ENCODE measurements at places on chromosomes 6 and 20.

- no peak for DNase-seq
These were observed 562 bp downstream of the MOCS1 start for GRCh38 chr6:39933669-39934130.

GRCh38 chr6:73704260-73704659 is 8.3 kb downstream of the CD109 start:
- DNase-seq: peak; percentile 69

DNA sequence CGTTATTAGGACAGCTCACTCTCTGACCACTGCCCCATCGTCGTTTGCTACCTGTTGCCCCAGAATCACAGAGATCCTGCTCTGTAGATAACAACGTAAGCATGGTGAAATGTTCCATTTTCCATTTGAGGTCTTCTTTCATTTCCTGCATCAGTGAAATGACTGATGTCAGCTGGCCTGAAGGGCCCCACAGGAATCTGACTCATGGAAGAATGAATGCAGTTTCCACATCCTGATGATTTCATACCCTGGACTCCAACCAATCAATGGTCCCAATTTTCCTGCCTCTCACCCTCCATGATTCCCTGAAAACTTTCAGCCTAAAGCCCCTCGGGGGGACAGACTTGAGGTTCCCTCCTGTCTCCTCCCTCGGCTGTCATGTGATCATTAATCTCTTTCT is 394.4 kb upstream of the CDH4 start:
- no peak for DNase-seq

GRCh38 chr20:25544734-25545133 is 40.6 kb downstream of the NINL start:
- no peak for DNase-seq

GRCh38 chr20:45817376-45818194 is 5.1 kb downstream of the UBE2C start:
- no peak for DNase-seq

GRCh38 chr6:24576447-24576846 is 69.5 kb downstream of the KIAA0319 start:
- no peak for DNase-seq

DNA sequence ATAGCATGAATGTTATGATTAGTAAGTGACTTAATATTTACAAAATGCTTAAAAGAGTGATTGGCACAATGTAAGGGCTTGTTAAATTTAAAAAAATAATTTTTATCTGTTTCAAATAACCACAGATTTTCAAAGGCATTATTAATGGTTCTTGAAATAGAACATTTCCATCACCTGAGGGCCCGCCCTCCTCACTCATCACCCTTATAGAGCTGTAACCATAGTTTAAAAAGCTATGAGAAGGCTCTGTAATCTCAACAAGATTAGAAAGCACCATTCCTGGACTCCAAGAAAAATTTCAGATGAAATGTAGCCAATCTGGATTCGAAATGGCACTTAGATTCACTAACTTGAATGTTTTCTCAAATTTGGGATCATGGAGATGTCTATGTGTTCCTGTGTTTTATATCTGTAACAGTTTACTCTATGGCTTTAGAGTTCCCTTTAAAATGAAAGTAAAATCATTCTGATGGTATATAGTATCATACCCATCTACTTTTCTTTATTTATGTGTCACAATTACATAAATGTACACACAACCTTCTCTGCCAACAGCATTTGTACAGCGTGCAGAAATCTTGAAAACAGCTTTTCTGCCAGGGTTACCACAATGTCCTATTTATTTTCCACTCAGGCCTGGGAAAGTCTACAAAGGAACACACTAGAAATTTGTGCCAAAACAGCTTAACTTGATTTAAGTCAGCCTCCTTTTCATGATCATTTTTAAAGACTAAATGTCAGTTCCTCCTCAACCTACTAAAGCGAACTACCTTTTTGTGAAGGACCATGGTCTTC is 207.7 kb downstream of the TBX18 start:
- no peak for DNase-seq
